Left ventricle myocardium inferior (tissue), 1 donor: ENCODE measurements at places on chromosomes 1 and 21. TPM values are rescaled to one million over a fixed set of nuclear protein-coding genes. Genes with fewer than 3 reads are reported as not detected.

The PPIAL4G gene
- not detected for total RNA-seq

The DNM3 gene
- 1.2 TPM for total RNA-seq

The PKP1 gene
- 0.38 TPM for total RNA-seq

The NBPF4 gene
- total RNA-seq = not detected

The CYYR1 gene
- 21.6 TPM for total RNA-seq

The TXNIP gene
- 753 TPM for total RNA-seq

The RABIF gene
- 5.4 TPM for total RNA-seq

The OXCT2 gene
- 0.88 TPM for total RNA-seq

The DRAM2 gene
- total RNA-seq = 33.0 TPM

The IL20 gene
- total RNA-seq = not detected

The DSCAM gene
- total RNA-seq = not detected

The MPZ gene
- 3.5 TPM for total RNA-seq

The SPRR3 gene
- not detected for total RNA-seq

The SLAMF1 gene
- total RNA-seq = not detected

The KIF2C gene
- 1.6 TPM for total RNA-seq

The FAM110D gene
- total RNA-seq = 3.1 TPM

The PTGER3 gene
- total RNA-seq = 2.6 TPM

The OR10J1 gene
- not detected for total RNA-seq

The PROK1 gene
- not detected for total RNA-seq

The HTR6 gene
- not detected for total RNA-seq

The LRRC7 gene
- 0.44 TPM for total RNA-seq

The FCGR3B gene
- total RNA-seq = 1.5 TPM

The TNFRSF8 gene
- 0.82 TPM for total RNA-seq

The BSND gene
- not detected for total RNA-seq

The PGBD5 gene
- total RNA-seq = 10.6 TPM
